Tibial nerve (tissue), 4 donors: ENCODE measurements at places on chromosomes 6 and 20.
A peak's percentile ranks its signal among the peaks of the same experiment; 100 is the strongest.

GRCh38 chr20:21159658-21160380 is 33.9 kb downstream of the KIZ start:
- DNase-seq, result no peak

GRCh38 chr20:47464380-47465101 is 37.1 kb upstream of the NCOA3 start:
- DNase-seq, result peak; percentile 94

DNA sequence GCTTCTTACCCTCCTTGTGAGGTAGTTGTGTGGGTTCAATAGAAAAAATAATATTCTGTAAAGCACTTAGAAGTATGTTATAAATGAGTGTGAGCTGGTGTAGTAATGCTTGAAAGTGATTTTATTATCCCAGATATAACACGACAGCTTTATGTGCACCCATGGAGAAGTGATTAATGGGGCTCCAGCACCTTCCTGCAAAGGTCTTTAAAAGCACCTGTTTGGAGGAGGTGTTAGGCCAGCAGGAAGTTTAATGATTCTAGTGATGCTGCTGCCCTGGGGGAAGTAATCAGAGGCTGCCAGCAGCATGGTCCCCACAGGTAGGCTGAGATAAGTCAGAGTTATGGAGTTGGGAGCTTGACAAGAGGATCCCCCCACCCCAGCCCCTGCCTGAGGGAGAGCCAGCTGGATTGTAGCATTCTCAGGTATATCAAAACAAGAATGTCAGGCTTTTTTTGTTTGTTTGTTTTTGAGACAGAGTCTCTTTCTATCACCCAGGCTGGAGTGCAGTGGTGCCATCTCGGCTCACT is 166.3 kb downstream of the PHACTR1 start:
- DNase-seq, result no peak

DNA sequence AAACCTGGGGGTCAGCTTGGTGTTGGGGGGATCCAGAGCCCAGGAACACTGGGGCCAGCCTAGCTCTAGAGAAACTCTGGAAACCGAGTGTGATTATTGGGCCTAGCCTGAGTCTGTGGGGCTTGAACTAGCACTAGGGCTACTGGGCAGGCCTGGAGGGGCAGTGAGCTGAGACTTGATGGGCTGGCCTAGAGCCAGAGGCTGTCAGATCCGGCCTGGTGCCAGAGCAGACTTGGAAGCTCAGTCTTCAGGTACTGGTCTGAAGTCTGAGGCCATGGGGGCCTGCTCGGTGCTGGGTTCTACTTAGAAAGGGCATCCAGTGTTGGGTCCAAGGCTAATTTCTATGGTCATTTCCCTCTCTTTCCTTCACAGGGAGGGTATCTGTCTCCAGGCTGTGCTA is 2.7 kb downstream of the DEFB112 start:
- DNase-seq, result no peak

DNA sequence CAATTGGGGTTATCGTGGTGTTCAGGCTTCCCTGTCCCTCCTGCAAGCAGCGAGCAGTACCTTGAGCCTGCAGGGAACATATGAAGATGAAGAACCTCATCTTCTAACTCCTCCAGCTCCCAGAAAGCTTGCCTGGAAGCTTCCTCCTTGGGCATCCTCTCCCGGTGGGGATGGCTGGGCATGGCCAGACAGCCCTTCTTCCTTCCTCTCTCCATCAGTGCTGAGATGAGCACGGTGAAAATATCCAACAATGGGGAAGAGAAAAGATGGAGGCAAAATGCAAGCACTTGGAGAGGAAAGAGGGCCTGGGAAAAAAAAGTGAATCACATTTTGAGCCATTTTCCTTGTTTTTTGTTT is 107.7 kb upstream of the FOXA2 start:
- no peak for DNase-seq

DNA sequence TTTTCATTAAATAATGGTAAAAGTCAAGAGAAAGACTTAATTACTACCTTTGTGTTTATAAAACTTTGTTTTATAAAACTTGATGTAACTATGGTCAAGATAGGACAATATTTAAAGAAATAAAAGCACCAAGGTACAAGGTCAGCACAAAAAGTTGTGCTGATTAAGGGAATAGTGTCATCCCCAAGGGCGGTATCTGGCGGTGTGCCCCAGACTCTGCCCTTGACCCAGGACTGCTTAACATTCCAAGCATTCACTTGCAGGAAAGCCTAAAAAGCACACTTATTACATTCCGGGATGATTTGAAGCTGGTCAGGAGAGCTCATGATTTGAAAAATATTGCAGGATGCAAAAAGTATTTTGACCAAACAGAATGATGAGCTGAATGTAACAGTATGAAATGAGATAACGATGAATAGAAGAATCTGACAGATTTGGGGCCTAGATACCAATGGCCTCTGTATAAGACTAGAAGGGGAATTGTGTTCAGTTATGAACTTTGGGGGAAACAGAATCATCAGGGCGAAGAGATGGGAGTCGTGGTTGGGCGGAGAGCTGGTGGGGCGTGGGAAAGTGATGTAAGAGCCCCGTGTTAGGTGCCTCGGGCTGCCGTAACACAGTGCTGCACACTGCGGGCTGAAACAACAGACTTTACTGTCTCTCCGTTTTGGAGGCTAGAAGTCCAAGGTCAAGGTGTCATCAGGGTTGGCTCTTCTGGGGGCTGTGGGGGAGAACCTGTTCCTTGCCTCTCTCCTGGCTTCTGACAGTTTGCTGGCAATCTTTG is 77.2 kb downstream of the CDC5L start:
- peak; percentile 40 for DNase-seq

- DNase-seq, result no peak
Measured at GRCh38 chr6:147459780-147460179, 48.7 kb upstream of the SAMD5 start.

DNA sequence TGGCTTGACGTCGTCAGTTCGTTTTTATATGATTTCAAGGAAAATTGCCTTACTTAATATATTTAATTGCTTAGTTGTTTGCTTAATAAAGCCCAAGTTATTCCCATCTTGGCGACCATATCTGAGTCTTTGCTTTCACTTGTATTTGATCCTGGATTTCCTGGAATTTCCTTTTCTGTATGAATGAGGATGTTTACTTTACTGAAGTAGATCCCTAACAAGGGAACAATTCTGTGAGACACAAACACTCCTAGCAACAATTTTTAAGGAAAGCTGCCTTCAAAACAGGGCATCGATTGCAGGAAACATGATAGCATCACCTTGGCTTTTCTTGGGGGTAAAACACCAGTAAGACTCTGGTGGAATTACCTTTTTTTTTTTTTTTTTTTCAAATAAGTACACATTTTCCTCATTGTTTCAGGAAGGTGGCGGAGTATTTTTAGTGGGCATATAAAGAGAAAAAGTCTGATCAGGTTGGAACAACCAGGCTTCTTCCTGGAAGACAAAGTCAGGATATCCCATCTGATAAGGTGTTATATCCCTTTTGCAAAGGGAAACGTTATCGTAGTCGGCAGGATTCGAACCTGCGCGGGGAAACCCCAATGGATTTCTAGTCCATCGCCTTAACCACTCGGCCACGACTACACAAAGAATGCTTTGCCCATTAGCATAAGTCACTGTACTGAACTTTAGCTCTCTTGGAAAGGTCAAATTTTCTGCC is 68.5 kb upstream of the ZNF184 start:
- no peak for DNase-seq

DNA sequence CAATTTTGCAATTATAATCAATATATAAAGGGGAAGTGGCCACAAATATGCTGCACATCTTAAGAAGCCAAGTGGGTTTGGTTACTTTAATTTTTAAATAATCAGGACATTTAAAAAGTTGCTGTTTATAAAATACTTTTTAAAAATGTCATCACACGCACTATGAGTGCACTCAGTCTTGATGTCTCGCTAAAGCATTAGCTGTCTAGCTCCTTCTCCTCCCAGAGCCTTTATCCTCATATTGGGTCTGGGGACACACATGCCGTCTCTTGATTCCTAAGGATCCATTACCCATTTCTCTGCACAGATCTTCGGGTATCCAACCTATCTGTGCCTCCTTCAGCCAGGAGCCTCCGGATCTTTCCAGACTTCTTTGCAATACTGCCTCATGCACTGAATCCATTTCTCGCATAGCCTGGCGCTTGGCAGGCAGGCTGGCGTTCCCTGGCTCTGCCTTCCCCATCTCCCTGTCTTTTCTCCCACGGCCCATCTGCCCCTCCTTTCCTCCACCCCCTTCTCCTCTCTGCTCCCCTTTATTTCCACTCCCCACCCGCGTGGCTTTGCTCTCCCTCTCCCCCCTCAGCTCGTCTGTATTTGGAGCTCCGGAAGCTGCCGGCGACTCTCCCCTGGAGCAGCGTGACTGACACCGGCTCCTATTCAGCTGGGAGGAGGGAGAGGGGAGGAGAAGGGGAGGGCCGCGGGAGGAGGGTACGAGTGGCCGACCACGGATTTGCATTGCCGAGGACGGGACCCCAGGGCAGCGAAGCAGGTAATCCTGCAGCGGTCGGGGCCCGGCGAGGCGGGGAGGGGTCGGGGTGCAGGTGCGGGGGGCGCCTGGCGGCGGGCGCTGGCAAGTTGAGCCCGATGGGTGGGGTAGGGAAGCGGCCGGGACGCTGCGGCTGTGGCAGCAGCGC is at the start of gene CAP2:
Gene CAP2, plus strand, starts transcription at position 618 of the 914 bp plus-strand sequence. CDS start 27,961 bp downstream, outside the sequence.
- DNase-seq, result no peak

DNA sequence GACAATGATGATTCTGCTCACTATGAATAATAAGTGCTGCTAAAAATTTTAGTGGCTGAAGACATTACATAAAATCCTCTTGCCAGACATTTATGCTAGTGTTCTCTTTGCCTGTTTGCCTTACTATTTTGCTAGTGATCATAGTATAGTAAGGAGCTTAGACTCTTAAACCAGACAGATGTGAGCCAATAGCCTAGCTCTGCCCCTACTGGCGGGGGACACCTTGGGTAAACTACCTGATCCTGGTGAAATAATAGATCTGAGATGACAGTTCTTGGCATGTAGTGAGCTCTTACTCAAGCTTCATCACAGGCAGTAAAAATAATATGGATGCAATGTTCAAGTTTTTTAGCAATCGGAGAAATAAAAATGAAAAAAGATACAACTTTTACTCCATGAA is 18.8 kb downstream of the ENPP3 start:
- no peak for DNase-seq

- DNase-seq, result no peak
Measured at GRCh38 chr6:95576218-95576997, 927 bp upstream of the MANEA start.

DNA sequence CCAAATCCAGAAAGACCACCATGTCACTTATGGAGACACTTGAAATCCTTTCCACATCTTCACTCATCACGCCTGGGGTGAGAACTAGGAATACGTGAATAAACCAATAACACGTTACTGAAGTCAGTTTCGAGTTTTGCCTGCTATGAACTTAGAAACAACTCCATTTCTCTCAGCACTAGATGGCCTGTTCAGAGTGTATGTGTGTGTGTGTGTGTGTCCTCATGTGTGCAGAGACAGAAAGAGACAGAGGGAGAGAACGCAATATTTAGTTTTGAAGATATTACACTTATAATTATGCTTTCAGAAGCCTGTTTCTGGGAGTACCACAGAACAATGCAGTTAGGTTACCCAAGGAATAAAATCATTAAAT is 81.2 kb upstream of the CCN6 start:
- DNase-seq, result no peak

GRCh38 chr6:139117734-139118133 is 17.1 kb upstream of the HECA start:
- DNase-seq, result no peak

- no peak for DNase-seq
Measured at GRCh38 chr20:9071976-9072726, 3.3 kb downstream of the PLCB4 start.

DNA sequence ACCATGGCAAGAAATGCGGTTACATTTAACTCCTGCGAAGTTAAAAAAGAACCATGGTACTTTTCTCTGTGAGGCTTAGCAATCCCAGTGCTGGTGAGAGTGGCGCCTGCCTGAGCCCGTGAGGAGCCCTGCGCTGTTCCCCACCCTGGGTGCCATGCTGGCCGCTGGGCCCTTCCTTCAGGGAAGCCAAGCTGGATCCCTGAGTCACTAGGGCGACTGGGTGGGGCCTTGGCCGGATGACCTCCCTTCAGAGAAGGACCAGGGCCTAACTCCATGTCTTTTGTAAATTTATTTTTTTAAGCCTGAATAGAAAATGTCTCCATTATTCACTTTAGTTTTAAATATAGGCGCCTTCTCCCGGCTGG is 209.1 kb downstream of the ERMARD start:
- no peak for DNase-seq

- DNase-seq, result no peak
Measured at GRCh38 chr6:41294214-41294872, 7.9 kb upstream of the TREM1 start.

DNA sequence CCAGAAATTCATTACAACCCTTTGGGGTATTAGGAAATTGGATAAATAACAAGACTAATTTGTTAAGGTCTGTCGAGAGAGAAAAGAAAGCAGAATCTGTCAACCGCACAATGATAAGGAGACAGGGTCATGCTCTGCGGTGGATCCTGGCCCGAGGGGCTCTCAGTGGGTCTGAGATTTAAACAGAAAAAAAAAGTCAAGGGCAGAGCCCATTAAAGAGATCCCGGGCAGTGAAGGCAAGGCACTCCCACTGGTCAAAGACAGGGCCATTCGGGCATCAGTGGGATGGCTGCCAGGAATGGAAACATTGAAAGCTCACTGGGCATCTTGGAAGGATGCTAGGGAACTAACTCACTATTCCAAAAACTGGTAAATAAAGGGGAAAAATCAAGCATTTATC is 77.9 kb downstream of the GNAS-AS1 start:
- no peak for DNase-seq

- no peak for DNase-seq
Measured at GRCh38 chr20:6920991-6921613, 153.6 kb downstream of the BMP2 start.

DNA sequence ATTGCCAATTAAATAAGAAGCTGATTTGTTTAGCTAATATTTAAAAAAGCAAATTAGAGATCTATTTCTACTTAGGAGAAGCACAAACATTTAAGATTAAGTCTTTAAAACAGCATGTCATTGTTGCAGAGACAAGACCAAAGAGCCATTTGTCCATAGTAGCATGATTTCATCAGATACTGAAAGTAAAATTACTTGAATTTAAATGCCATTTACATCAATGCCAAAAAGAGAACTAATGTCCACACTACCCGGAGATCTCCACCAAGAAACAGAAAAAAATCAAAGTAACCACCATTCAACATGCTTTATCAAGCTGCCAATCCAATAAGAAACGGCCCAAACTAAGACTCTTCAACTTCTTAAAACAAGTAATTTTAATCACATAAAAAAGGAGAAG is 15.7 kb downstream of the AURKA start:
- no peak for DNase-seq
